Naive thymus-derived CD4-positive, alpha-beta T cell (primary cell): ENCODE measurements at places on chromosomes 11 and 22. TPM values are rescaled to one million over a fixed set of nuclear protein-coding genes. Genes with fewer than 3 reads are reported as not detected.

DNA sequence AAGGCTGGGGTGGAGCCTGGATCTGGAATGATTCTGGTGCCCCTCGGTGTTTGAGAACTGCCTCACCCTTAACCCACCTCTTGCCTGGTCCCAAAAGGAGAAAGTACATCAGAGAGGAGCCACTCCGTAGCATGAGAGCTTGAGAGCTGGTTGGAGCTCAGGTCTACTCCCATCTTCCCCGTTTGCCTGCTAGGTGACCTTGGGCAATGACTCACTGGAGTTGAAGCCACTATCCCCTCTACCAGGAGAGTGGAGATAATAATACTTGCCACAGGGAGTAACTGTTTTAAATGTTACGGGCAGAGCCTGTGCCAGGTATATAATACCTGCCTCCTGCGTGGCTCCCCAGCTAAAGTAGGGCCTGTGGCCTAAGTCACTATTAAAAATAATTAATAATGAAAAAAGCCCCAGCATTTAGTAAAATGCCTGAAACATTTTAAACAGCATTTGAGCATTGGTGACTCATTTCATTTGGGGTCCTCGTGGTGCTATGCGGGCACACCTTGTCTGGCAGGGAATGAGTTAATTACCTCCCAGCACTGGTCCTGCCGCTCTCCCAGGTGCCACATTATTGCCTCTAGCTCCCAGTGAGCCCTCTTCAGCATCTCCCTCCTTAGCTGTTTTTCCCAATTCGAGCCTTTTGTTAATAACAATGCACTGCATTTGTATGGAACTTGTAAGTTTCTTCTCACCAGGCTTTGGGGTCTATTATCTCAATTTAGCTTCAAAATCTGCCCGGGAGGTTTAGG, 22.5 kb downstream of the CYTH4 start:
- no peak for DNase-seq

DNA sequence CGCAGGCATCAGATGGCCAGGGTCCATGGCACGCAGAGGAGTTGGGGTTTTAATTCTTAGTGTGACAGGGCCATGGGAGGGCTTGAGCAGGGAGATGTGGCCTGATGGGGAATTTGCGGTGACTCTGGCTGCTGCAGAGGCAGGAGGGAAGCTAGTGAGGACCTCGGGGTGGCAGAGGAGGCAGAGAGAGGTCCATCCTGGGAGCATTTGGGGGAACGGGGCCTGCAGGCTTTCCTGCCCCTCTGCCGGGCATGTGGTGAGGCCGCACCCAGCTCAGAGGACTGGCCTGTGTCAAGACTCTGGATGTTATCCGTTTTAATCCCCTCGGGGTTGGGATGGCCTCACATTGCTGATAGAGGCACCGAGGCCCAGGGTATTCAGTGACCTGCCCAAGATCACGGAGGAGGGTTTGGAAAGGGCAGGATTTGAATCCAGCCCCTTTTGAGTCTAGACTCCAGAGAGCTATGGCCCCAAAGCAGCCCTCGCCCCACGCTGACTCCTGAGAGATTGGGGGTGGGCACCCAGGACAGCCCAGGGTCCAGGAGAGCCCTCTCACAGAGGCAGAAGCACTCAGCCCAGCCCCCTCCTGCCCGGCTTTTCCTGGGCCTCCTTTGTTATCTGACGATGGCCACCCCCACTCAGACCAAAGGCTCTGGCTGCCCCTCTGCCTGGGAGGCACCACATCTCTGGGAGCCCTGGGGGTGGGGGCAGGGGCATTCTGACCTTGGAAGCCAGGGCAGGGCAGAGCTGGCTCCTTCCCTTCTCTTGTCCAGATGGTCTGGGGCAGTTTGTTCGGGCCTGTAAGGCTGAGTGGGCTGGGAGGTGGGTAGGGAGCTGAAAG, 13.9 kb downstream of the MGAT3 start:
- DNase-seq: no peak

GRCh38 chr11:62556108-62556874, 9.7 kb upstream of the AHNAK start:
- DNase-seq: peak; percentile 69

DNA sequence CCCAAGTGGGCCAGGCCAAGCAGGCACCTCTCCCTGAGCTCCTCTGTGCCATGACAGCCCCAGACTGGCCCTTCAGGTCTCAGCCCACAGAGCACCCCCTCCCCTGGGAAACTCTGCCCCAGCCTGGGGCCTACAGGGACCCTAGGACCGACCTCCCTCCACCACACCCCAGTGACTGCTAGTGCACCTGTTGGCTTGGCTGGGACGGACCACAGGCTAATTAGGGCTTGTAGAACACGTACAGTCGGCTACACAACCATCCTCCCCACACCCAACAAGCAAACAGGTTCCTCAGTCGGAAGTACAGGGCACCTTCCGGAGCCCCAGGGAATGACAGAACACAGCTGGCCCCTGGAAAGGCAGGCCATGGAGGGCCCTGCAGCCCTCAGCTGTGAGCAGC, 4.3 kb downstream of the SBF1 start:
- DNase-seq: no peak

DNA sequence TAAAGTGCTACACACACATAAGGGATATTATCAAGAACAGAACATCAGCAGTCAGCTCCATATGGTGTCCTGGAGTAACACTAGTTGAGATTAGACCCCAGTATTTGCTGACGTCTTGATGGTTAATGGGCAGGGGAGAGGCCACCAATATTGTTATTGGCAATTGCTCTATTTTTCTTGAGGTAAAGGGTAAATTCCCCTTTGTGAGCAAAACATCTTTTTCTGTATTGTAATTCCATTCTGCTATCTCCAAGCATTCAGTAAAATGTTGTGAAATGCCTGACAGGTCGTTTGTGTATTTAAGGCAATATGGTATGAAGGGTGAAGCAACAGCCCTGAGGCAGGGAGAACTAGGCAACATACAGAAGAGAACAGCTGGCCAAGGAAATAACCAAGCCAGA, 21.9 kb downstream of the PC start:
- DNase-seq: no peak

DNA sequence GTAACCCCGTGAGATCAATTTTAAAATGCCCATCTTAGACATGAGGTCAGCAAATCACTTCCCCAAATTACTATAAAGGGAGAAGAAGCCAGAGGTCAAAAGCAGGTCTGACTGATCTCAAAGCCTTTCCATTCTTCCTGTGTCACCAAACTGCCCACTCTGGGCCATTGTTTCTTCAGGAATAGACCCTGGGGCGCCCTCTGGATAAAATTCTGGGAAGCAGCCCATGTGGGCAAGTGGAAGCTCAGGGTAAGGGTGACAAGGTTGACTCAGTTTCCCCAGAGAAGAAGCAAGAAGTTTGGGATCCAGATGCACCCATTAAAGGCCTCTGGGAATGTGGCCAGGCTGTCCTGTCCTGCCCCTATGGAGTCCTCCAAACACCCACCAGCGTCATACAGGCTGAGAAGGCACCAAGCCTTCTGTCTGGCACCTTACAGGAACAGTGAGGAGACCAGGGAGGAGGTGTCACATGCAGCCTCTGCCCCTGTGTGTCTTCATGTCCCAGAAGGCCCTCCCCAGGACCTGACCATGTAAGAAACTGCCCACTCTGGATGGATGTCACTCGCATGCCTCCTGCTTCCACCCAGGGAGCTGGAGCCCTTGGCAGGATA, 50.1 kb downstream of the CHST1 start:
- no peak for DNase-seq

DNA sequence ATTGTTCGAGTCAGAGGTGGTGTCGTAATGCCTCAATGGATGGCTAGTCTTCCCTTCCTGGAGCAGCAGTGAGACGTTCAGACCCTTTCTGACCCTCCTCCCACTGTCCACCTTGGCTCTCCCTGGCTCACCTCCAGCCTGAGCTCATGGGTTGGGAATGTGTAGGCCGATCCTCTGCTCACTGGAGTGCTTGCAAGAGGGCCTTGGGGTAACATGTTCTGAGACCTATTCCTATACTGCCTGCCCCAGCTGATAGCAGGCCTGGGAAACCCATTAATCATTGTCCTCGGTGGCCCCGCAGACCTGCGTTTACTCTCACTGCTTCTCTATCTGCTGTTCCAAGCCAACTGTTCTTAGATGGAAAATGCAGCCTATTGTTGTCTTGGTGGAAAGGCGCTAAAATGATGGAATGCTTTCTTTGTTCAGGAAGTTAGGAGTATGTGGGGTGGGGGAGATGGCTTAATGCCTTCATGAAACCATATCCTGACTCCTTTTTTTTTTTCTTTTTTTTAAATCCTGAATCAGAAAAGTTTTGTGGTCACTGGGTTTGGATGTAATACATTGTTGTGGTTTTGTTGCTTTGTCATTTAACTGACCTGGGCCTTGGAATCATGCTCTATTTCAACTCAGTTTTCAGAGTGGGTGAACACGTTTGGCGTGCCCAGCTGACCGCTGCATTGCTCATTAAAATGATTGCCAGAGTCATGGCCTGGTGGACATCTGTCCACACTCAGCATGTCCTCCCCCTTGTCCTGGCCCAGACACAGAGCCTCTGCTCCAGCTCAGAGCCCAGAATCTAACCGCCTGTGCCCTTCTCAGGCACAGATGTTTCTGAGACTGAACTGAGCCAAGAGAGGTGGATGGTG, 72.5 kb downstream of the MICAL2 start:
- no peak for DNase-seq

DNA sequence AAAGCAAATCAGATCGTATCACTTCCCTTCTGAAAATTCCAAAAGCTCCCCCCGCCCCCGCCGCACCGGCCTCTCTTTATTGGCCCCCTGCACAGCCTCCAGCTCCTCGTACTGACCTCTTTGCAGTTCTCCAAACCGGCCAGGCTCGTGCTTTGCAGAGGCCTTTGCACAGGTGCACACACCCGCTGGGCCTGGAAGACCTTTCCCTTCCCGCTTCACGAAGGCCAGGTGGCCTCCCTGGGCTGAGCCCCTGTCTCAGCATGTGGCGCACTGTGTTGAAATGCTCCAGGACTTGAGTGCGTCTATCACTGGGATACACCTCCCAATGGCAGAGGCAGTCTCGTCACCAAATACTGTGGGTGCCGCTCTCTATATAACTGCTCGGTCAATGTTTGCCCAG, 13.2 kb upstream of the ADA2 start:
- DNase-seq: no peak

DNA sequence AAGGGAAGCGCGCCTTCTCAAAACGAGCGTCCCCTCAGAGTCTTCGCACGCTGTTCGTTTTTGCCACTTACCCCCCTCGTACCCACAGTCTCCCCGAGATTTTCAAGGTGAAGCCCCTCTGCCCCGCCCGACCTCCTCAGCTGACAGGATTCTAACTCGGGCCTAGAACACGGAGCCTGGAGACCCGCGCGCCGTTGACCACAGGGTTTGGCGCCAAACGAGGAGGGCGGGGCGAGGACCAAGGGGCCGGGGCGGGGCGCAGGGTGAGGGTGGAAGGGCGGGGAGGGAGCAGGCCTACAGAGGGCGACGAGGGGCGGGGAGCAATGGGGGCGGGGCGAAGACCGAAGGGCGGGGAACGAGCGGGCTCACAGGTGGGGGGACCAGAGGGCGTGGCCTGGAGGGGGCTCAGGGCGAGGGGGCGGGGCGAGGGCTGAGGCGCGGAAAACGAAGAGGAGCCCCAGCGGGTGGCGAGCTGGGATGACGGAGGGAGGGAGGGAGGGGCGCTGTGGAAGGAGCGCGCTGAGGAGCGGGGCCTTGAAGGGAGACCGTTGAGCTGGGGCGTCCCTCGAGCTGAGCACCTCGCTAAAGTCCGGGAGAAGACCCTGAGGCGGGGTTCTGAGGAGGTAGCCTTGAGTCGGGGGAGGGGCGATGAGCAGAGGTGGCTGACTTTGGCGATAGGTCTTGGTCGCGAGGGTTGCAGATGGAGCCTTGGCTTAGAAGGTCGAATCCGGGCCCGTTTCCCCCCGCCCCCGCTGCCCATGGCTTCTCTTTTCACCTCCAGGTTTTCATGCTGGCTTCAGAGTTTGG, at the start of gene DMC1:
TSS of gene DMC1 (minus strand) at position 212 of the 807 bp plus-strand sequence. CDS start 1,927 bp downstream, outside the sequence.
- peak; percentile 88 for DNase-seq

DNA sequence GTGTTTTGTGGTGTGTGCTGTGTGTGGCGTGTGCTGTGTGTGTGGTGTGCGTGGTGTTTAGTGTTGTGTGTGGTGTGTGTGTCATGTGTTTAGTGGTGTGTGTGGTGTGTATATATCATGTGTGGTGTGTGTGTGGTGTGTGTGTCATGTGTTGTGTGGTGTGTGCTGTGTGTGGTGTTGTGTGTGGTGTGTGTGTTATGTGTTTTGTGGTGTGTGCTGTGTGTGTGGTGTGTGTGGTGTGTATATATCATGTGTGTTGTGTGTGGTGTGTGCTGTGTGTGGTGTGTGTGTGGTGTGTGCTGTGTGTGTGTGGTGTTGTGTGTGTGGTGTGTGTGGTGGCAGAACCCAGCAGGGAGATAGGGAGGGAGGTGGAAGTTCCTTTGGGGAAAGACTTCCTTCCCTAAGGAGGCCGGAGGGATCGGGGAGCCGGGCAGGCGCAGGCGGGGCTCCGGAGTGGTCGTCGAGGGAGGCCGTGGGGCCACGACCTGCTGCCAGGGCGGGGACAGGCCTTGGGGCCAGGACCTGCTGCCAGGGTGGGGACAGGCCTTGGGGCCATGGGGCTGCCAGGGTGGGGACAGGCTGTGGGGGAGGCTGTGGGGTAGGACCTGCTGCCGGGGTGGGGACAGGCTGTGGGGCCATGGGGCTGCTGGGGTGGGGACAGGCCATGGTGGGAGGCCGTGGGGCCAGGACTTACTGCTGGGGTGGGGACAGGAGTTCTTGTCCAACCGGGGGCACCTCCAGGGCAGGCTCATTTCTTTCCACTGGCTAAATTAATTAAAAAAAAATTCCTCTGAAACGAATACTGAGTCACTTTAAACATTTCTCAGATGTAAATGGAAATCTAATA, 15.2 kb downstream of the PIM3 start:
- DNase-seq: peak; percentile 27

DNA sequence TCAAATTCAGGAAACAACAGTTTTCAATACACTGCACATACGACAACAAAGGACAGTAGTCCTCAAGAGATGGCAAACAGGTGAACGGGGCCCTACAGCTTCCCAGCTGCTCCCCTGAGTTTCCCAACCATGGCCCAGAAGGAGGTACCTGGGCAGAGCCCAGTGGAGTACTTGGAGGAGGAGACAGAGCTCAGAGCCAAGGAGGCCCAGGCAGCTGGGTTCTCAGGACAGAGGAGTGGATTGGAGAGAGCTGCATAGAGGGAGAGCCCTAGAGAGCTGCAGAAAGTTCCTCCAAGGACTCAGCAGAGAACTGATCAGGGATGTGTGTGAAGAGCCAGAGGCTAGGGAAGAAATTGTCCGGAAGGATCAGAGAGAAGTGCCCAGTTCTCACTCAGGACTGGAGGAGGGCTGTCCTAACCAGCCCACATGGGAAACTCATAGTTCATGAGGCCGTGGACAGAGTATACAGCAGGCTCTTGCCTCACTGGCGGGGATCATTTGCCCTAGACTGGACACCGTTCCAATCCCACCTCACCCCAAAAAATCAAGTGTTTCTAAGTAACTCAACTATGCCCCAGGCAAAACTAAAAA, 7.6 kb upstream of the ASCL2 start:
- DNase-seq: no peak

DNA sequence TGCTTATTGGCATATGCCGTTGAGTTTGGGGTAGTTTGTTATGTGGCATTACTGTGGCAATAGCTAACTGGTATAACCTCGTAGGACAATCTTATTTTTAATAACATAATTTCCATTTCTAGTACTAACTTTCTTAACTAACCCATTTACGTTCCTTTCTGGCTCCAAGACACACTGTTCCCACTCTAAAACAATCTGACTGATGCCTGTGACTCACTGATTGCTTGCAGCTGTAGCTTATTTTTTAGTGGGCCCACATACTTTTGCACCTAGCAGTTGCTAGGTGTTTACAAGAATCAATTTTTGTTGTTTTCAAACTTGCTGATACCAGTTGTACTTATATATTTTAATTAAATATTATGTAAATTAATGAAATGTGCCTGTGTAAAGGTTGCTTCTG, 52.2 kb downstream of the FAT3 start:
- no peak for DNase-seq

The PVALB gene
- not detected for polyA plus RNA-seq

The SLC22A8 gene
- polyA plus RNA-seq: not detected

The APOA1 gene
- not detected for polyA plus RNA-seq

The TEF gene
- 3.5 TPM for polyA plus RNA-seq

The CHRNA10 gene
- 0.24 TPM for polyA plus RNA-seq

The GPR83 gene
- polyA plus RNA-seq: not detected
